ENCODE measurements at places on chromosomes 2 and 18. TPM values are rescaled to one million over a fixed set of nuclear protein-coding genes. Genes with fewer than 3 reads are reported as not detected.

DNA sequence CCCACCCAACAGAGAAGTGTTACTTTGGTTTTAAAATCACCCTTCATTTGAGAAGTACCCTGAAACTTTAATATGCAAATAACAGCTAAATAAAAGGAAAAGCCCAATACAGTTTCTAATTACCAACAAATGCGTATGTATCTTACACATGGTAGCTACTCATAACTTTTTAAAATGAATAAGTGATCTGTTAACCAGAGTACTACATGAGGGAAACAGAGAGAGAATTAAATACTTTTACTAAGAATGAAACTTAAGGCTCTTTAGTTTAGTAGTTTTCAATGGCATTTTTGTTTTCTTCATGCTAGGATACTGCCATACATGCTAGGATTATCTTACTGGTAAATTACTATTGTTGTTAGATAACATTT, 39.1 kb upstream of the NABP1 start:
- H3K4me1 ChIP-seq: peaks cover 11% of the 10 kb centered on the region
- no peak overlapping the region for H3K4me3 ChIP-seq

GRCh38 chr18:58661423-58661822, 9.8 kb upstream of the MALT1 start:
- no peak overlapping the region for H3K27ac ChIP-seq
- no peaks in the 10 kb centered on the region for H3K4me1 ChIP-seq
- no peak for DNase-seq
- H3K36me3 ChIP-seq: no peaks in the 10 kb centered on the region
- no peak overlapping the region for H3K4me3 ChIP-seq
- H3K27me3 ChIP-seq: no peaks in the 10 kb centered on the region

DNA sequence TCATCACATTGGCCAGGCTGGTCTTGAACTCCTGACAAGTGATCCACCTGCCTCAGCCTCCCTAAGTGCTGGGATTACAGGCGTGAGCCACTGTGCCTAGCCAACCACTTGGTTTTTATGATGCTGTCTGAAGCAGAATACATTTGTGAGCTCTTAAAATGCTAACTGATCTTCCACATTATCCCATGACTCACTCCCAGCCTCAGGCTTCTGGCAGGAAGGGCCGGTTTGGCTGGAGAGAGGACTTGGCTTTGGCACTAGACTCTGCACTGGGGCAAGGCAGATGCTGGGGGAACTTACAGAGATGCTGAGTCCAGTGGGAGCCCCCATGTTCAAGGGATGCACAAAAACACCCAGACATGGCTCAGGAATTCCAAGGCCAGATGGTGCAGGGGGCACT, 40.5 kb upstream of the SH3BP4 start:
- H3K27me3 ChIP-seq: no peaks in the 10 kb centered on the region
- H3K4me1 ChIP-seq: no peaks in the 10 kb centered on the region

- H3K4me3 ChIP-seq: no peak overlapping the region
- DNase-seq: no peak
- no peaks in the 10 kb centered on the region for H3K27me3 ChIP-seq
Observed at GRCh38 chr2:233450864-233451575, 96.7 kb downstream of the DGKD start.

Gene DRC1
- total RNA-seq: not detected

Gene MC5R
- total RNA-seq: not detected

Gene GALNT3
- 29.7 TPM for total RNA-seq

Gene AOX1
- total RNA-seq: 60.0 TPM

Gene ANKRD62
- total RNA-seq: 14.2 TPM

Data from body of pancreas (tissue), 4 donors.